Stimulated activated naive CD8-positive, alpha-beta T cell treated with anti-CD3 and anti-CD28 coated beads, Interleukin-15, Interleukin-2, amounts not matched to agents 100 U/mL and 50 U/mL, for 24 hours (primary cell): ENCODE measurements at places on chromosomes 4 and X.

DNA sequence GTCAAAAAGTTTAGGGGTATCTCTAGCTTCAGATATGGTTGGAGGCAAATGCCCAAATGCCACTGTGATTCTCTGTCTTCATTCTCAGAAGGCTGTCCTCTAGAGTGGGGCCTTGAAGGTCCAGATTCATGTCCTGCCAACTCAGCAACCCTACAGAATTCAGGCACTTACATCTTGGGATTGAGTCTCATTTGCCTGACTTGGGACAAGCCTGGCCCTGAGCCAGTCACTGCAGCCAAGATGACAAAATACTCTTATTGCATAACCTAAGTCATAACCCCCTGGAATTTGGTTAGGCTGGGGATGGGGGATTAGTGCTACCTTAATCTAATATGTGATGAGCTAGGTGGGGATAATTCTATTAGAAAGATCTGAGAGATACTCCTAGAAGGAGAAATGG, 100.5 kb downstream of the AREG start:
- DNase-seq: no peak

DNA sequence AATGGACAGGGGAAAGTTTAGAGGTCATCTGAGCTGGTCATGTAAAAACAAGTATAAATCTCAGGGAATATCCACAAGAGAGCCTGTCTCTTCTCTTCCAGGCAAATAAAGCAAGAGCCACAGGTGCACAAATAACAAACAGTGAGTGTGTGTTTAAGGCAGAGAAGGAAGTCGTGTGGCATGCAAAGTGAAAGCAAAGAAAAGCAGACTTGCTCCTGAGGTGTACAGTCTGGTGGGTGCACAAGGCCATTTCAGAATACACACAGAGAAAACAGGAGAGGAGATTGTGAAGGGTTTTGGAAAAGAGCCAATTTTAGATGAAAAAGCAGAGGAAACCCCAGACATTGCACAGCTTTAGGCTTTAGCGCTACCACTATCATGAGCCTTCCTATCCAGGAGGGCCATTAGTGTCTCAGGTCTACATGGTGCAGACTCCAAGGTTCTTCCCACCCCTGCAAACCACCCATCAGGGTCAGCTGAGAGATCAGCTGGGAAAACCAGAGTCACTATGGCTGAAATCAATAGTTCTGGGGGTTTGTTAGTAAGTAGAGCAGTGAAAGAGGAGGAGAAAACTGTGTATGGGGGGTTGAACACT, 355.8 kb downstream of the KLHL4 start:
- no peak for DNase-seq

DNA sequence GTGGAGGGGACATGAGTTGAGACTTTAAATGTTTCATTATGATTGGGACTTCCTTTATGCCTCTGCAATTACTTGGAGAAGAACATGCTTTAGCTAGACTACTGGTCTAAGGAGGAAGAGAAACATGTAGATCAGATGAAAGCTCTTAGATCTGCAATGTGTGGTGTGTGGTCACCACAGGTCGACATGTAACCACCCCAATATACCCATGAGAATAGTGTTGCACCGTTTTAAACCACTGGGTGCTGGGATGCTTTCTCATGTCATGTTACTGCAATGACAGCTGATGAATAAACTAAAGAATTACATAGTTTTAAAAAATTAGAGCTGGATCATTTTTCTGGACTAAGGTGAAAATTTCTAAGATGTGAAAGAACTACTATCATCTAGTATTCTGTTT, 1039.7 kb downstream of the RAPGEF2 start:
- DNase-seq: no peak

DNA sequence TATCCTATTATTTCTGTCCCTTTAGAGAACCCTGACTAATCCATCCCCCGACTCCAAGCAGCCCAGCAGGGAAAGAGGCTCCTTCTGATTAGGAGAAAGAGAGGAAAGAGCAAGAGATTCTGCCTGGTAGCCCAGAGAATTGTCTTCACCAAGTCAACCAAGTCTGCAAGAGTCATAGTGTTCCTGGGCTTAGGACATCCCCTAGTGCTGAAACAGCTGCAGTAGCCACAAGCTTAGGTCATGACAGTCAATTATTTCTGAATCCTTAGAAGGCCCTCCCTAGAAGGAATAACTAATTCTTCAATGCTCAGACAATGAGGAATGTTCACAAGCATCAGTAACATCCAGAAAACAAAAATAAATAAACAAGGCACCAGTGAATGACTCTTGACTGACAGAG, 480.3 kb upstream of the GRIA3 start:
- DNase-seq: no peak

DNA sequence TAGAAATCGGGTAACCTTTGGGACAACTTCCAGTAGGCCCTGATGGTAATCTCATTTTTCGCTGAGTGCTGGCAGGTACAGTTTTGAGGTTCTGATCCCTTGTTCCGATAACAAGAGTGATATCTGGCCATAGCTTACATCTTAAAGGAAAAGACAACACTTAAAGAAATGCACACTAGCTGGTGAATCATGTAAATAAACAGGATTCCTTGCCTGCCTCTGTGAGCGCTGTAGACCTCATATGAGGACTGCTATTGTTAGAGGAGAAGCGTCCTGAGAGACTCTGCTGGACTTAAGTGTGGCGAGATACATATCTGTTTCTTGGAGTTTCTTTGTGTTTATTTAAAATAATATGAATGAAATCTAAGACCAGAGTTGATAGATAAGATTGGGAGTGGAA, 149.3 kb upstream of the SLC4A4 start:
- no peak for DNase-seq

DNA sequence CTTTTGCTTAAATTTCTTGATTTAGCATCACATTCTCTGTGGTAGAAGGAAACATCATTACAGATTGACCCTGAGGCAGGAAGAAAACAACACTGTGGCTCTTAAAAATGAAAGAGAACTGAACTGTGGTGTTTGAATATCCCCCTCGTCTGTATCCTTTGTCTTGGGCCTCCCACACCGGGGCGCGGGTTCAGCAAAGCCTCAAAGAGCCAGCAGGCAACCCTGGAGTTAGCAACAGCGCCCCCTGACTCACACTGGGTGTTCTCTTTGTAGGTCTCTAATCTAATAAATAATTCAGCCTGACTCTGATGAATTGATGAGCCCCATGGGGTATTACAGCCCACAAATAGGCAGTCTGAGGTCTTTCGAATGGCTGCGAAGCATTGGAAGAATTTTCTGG, 46.1 kb upstream of the CTSO start:
- DNase-seq: no peak

DNA sequence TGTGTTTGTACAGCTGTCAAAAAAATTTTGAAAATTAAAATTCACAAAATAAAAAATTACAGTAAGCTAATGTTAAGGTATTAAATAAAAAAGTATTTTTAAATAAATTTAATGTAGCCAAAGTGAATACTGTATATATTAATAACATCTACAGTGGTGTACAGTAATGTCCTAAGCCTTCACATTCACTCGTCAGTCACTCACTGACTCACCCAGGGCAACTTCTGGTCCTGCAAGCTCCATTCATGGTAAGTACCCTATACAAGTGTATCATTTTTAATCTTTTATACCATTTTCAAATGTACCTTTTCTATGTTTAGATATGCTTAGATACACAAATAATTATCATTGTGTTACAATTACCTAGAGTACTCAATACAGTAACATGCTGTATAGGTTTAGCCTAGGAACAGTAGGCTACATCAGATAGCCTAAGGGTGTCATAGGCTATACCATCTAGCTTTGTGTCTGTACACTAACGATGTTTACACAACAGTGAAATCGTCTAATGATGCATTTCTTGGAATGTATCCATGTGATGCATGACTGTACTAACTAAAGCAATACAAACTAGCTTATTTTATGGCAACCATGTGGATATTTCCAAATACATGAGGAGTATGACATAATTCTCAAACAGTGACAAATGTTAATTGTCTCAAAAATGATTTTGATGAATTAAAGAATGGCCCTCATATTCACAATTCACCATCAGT, 13.7 kb downstream of the DDX60 start:
- no peak for DNase-seq

DNA sequence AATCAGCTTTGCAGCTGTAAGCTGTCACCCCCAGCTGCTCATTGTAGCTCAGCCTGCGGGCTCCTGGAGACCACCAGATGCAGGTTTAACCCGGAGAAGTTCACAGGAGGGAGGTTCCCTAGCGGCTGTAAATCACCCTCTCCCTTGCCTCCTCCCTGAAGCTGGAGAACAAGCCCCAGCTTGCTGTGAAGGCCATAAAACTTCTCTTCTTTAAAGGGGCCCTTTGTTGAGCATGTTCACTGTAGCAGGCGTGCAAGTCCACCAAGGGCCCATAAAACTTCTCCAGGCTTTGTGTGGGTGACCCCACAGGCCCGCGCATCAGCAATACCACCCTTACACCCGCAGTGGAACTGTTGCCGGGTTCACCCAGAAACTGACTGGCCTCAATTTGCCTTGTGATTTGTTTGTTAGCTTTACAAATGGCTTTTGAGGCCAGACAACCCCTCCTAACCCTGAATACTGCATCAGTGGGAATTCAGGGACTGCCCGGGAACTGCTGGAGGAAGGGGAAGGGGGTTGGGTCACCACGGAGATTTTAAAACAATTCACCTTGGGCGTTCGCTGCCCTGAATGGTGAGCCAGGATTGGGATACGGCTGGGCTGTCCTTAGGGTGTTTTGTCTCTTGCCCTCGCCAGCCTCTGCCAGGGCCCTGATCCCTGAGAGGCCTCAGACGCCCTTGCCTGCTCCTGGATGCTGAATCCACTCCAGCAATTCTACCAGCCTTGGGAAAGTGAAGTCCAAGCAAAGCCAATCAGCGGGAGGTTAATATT, 49.5 kb upstream of the ATP6AP2 start:
- no peak for DNase-seq

DNA sequence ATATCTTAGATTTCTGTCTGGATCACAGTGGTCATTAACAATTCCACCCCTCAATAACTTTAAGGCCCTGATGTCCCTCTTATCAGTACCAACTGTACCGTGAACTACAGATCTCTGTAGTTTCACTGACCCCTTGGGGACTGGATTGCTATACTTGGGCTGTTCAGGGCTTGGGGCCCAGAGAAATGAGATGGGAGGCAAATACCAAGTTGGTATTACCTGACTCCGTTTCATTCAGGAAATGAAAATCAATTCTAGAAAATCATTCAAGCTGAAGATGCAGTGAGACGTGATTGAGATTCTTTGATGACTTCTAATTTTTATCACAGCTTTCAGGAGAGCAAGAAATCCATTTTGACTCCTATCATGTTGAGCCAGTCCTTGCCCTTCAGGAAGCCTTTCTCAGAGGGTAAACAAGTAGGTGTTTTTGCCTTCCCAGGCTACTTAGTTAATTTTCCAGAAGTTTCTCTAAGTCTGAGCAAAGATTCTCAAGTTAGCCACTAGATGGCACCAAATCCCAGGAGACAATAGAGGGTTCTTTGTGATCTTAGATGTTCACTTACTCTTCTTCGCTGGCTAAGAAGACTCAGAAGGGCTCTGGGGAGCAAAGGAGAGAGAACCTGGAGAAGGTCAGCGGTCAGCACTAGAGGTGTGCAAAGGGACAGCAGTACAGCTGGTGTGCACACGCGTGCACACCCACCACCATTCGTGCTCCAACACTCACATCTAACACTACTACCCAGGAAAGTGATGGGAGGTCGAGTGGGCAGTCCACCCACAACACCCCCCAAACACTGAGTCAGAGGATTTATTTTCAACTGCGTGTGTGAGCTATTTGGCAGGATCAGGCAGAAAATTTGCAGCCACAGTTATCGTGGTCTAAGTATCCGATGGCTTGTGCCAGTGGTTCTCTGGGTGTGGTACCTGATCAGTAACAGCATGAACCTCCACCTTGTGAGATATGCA, 7.4 kb downstream of the HNRNPH2 start:
- DNase-seq: no peak

DNA sequence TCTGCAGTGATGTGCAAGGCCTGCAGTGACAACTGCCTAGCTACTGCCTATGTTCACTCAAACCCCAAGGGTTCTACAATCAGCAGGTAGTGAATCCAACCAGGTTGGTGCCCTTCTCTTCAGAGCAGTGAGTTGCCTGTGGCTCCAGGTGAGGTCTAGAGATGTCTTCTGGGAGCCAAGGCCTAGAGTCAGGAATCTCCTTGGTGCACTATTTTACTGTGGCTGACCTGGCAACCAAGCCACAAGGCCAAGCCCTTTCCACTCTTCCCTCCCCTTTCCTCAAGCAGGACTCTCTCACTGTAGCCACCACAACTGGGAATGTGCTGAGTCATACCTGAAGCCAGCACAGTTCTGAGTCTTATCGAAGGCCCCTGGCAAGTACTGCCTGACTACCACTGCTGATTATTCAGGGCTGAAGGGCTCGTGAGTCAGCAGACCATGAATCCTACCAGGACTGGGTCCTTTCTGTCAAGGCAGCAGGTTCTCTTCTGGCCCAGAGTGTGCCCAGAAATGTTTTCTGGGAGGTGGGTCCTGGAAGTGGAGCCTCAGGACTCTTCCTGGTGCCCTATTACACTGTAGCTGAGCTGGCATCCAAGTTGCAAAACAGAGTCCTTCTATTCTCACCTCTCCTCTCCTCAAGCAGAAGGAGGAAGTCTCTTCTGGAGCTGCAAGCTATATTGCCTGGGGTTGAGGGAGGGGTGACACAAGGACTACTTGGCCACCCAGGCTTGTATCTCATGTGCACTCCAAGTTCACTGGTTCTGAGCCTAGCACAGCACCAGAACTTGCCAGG, 111.6 kb downstream of the BTC start:
- DNase-seq: no peak

DNA sequence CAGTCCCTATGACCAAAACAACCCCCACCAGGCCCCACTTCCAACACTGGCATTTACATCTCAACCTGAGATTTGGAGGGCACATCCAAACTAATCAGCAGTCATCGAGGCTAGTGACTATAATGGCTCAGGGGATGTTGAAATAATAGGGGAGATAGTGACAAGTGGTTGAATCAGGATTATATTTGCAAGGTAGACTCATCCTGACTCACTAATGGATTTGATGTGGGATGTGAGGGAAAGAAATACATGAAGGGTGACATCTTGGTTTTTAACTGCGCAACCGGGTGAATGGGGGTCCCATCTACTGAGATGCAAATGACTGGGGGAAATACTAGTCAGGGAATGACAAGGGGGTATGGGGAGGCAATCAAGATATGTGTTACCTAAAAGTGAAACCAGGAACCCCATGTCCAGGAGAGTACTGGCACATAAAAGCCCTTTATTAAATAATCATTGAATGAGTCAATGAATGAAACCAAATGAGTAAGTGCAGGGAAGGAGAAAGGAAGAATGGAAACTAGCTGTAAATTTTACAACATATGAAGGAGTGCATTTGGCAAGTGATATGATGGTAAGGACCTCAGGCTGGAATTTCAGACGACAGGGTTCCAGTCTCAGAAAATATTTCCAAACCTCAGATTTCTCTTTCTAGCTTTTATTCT, 78.3 kb downstream of the PARM1 start:
- DNase-seq: no peak

- no peak for DNase-seq
These were observed 211.2 kb downstream of the ANK2 start for GRCh38 chr4:113260688-113261087.

GRCh38 chr4:20046931-20047677, 204.6 kb upstream of the SLIT2 start:
- DNase-seq: no peak

- DNase-seq: no peak
These were observed 185.1 kb upstream of the DIPK2B start for GRCh38 chrX:45385757-45386156.
